Mesothelial cell of epicardium (in vitro differentiated cells): ENCODE measurements at places on chromosomes 12 and 14.
A peak's percentile ranks its signal among the peaks of the same experiment; 100 is the strongest.

- H3K4me1 ChIP-seq: peaks cover 11% of the 10 kb centered on the region
- no peaks in the 10 kb centered on the region for H3K27me3 ChIP-seq
- H3K4me3 ChIP-seq: no peak overlapping the region
- no peaks in the 10 kb centered on the region for H3K36me3 ChIP-seq
- no peak overlapping the region for H3K27ac ChIP-seq
Observed at GRCh38 chr12:76206677-76207072, 122.2 kb upstream of the NAP1L1 start.

DNA sequence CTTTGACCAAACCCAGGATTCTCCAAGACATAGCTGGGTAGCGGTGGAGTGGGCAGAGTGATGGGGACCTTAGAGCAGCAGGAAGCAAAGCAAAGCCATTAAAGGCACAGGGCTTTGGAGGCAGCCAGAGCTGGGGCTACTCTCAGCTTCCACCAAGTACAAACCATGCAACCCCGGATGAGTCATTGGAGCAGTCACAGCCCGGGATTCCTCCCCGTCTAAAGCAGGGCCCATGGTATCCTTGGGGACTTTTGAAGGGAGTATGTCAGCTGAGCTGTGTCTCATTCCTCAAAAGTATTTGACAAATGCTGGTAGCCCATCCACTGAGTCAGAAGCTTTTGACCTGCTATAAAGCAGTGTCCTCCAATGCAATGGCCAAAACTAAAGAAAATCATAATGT, 9.7 kb upstream of the IFI27 start:
- H3K27me3 ChIP-seq: no peaks in the 10 kb centered on the region
- H3K4me3 ChIP-seq: no peak overlapping the region
- H3K27ac ChIP-seq: no peak overlapping the region

- H3K27me3 ChIP-seq: no peaks in the 10 kb centered on the region
- no peak overlapping the region for H3K27ac ChIP-seq
- no peak for DNase-seq
- H3K4me1 ChIP-seq: peaks cover 5% of the 10 kb centered on the region
- no peak overlapping the region for H3K4me3 ChIP-seq
- peaks cover 17% of the 10 kb centered on the region for H3K36me3 ChIP-seq
Observed at GRCh38 chr12:12379831-12380730, 23.2 kb downstream of the BORCS5 start.

GRCh38 chr14:61602003-61602732, 93.1 kb upstream of the HIF1A start:
- peak overlapping the region; percentile 65 for H3K27ac ChIP-seq
- no peak for DNase-seq
- no peaks in the 10 kb centered on the region for H3K36me3 ChIP-seq
- H3K27me3 ChIP-seq: no peaks in the 10 kb centered on the region
- peak overlapping the region; percentile 2 for H3K4me3 ChIP-seq

- no peak for DNase-seq
- H3K36me3 ChIP-seq: no peaks in the 10 kb centered on the region
- peak overlapping the region; percentile 24 for H3K4me3 ChIP-seq
Observed at GRCh38 chr14:105178868-105179140, 2.3 kb downstream of the NUDT14 start.

- no peak overlapping the region for H3K27ac ChIP-seq
- H3K36me3 ChIP-seq: no peaks in the 10 kb centered on the region
- no peak overlapping the region for H3K4me3 ChIP-seq
- no peak for DNase-seq
- H3K27me3 ChIP-seq: peaks cover 5% of the 10 kb centered on the region
Observed at GRCh38 chr14:104726600-104727451, 2.8 kb downstream of the ADSS1 start.

GRCh38 chr12:49366096-49366651, 1.1 kb upstream of the SPATS2 start:
- DNase-seq: no peak
- no peaks in the 10 kb centered on the region for H3K27me3 ChIP-seq
- H3K4me3 ChIP-seq: peak overlapping the region; percentile 87
- H3K36me3 ChIP-seq: no peaks in the 10 kb centered on the region

DNA sequence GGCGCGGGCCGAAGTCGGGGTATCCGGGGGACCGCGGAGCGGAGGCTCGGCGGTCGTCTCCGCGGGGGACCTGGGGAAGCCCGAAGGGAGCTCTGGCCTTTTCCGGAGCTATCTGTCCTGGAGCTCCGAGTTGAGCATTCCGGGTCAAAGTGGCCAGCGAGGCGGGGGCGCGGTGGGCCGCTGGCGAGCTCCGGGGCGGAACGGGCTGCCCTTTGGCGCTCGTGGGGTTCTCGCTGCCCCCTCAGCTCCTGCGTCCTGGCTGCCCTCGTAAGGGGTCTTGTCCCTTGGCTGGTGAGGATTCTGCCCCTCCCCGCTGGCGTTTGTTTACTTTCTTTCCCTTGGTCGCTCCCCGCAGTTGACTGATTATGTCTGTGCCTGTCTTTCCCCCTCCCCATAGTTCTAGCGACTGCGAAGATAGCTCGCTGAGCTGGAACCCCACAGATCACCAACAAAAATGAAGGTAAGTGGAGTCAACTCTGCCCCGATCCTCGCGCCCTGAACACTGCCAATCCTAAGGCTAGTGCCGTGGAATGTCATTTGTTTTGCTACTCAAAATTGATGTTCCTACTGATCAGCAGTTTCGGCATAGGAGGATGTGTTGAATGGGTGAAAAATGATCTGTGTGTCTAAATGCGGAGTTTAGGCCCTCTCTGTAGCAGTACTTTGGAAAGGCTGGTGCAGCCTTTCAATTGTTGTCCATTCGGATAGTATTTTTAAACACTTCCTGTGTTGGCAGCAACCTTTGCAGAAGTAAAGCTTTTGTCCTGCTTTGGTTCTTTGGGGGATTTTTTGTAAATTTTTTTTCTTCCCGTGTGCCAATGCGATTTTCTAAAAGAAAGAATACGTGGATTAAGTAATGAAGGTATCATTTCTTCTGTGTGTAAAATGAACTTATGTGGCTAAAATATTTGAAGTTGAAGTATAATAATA, 1.3 kb downstream of the ARID4A start:
- DNase-seq: peak; percentile 53
- peak overlapping the region; percentile 97 for H3K4me3 ChIP-seq
- peaks cover 26% of the 10 kb centered on the region for H3K4me1 ChIP-seq
- H3K36me3 ChIP-seq: peaks cover 21% of the 10 kb centered on the region

DNA sequence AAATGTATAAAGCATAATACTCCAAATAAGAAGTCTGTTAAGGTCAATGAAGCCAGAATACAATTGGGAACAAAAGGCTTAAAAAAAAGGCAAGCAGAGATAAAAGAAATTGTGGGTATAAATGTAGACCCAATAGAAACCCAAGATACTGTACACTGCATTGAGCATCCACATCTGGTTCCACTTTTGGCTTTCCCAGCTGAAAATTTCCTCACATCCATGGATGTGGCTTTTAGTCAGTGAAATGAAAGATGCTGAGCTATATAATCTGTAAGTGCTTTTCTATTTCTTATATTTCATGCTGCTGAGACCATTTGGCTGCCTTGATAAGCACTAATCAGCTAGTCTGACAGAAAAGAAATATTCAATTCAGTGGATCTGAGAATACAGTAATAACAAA, 83.5 kb downstream of the PTPRR start:
- DNase-seq: no peak
- no peak overlapping the region for H3K4me3 ChIP-seq
- no peak overlapping the region for H3K27ac ChIP-seq
- no peaks in the 10 kb centered on the region for H3K4me1 ChIP-seq

- H3K36me3 ChIP-seq: no peaks in the 10 kb centered on the region
- H3K27me3 ChIP-seq: no peaks in the 10 kb centered on the region
- no peak overlapping the region for H3K4me3 ChIP-seq
- H3K27ac ChIP-seq: no peak overlapping the region
Observed at GRCh38 chr12:24767016-24767415, 181.9 kb downstream of the BCAT1 start.

GRCh38 chr14:92928258-92928629, 5.3 kb downstream of the CHGA start:
- H3K4me1 ChIP-seq: no peaks in the 10 kb centered on the region
- no peak overlapping the region for H3K4me3 ChIP-seq
- no peak for DNase-seq
- peaks cover 39% of the 10 kb centered on the region for H3K27me3 ChIP-seq
- no peaks in the 10 kb centered on the region for H3K36me3 ChIP-seq

GRCh38 chr14:51228391-51228790, 11.7 kb upstream of the TMX1 start:
- H3K36me3 ChIP-seq: peaks cover 1% of the 10 kb centered on the region

- no peaks in the 10 kb centered on the region for H3K27me3 ChIP-seq
- no peak overlapping the region for H3K4me3 ChIP-seq
- peaks cover 4% of the 10 kb centered on the region for H3K4me1 ChIP-seq
Observed at GRCh38 chr12:80681287-80681686, 26.1 kb upstream of the MYF6 start.

GRCh38 chr14:31291210-31291609, 83.6 kb upstream of the HECTD1 start:
- H3K4me3 ChIP-seq: no peak overlapping the region
- no peaks in the 10 kb centered on the region for H3K27me3 ChIP-seq
- DNase-seq: no peak
- no peak overlapping the region for H3K27ac ChIP-seq
- H3K4me1 ChIP-seq: no peaks in the 10 kb centered on the region
- H3K36me3 ChIP-seq: peaks cover 4% of the 10 kb centered on the region

GRCh38 chr12:92419201-92419600, 273.6 kb upstream of the BTG1 start:
- H3K27ac ChIP-seq: no peak overlapping the region
- no peaks in the 10 kb centered on the region for H3K27me3 ChIP-seq
- no peaks in the 10 kb centered on the region for H3K36me3 ChIP-seq
- no peak overlapping the region for H3K4me3 ChIP-seq
- no peak for DNase-seq

GRCh38 chr14:105471297-105471821, 3.3 kb upstream of the CRIP2 start:
- H3K36me3 ChIP-seq: no peaks in the 10 kb centered on the region
- DNase-seq: no peak
- no peak overlapping the region for H3K27ac ChIP-seq
- peaks cover 9% of the 10 kb centered on the region for H3K4me1 ChIP-seq
- H3K4me3 ChIP-seq: no peak overlapping the region
- H3K27me3 ChIP-seq: peaks cover 7% of the 10 kb centered on the region

DNA sequence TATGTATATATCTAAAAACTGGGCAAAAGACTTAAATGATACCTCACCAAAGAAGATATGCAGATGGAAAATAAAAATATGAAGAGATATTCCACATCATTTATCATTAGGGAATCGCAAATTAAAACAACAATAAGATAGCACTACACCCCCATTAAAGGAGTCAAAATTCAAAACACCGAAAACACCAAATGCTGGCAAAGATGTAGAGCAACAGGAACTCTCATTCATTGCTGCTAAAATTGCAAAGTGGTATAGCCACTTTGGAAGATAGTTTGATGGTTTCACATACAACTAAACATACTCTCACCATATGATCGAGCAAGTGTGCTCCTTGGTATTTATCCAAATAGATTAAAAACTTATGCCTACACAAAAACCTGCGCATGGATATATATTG, 131.5 kb upstream of the BCL2L14 start:
- H3K4me3 ChIP-seq: no peak overlapping the region
- no peaks in the 10 kb centered on the region for H3K27me3 ChIP-seq
- H3K4me1 ChIP-seq: no peaks in the 10 kb centered on the region
- H3K27ac ChIP-seq: no peak overlapping the region
- DNase-seq: no peak

- peak overlapping the region; percentile 67 for H3K27ac ChIP-seq
- peaks cover 14% of the 10 kb centered on the region for H3K4me1 ChIP-seq
- H3K36me3 ChIP-seq: no peaks in the 10 kb centered on the region
- DNase-seq: peak; percentile 37
Observed at GRCh38 chr14:64880221-64881121, 764 bp upstream of the SPTB start.

- H3K27ac ChIP-seq: no peak overlapping the region
- H3K4me3 ChIP-seq: no peak overlapping the region
- no peak for DNase-seq
- H3K27me3 ChIP-seq: no peaks in the 10 kb centered on the region
Observed at GRCh38 chr12:40016980-40017379, 88.9 kb downstream of the SLC2A13 start.

- peaks cover 38% of the 10 kb centered on the region for H3K36me3 ChIP-seq
- no peaks in the 10 kb centered on the region for H3K27me3 ChIP-seq
- no peak for DNase-seq
- no peak overlapping the region for H3K27ac ChIP-seq
Observed at GRCh38 chr12:56253091-56253490, 5.1 kb downstream of the ANKRD52 start.

GRCh38 chr12:109527489-109528123, 45.7 kb downstream of the MMAB start:
- peaks cover 10% of the 10 kb centered on the region for H3K4me1 ChIP-seq
- no peak overlapping the region for H3K27ac ChIP-seq
- H3K36me3 ChIP-seq: peaks cover 37% of the 10 kb centered on the region
- DNase-seq: no peak
- H3K4me3 ChIP-seq: no peak overlapping the region

GRCh38 chr14:67853715-67854114, 34.1 kb downstream of the RAD51B start:
- H3K27me3 ChIP-seq: no peaks in the 10 kb centered on the region
- H3K4me3 ChIP-seq: no peak overlapping the region
- peaks cover 7% of the 10 kb centered on the region for H3K4me1 ChIP-seq
- H3K27ac ChIP-seq: no peak overlapping the region
- DNase-seq: no peak
